ENCODE measurements at places on chromosomes 1 and 21.

GRCh38 chr1:209884665-209885117 is 53.3 kb upstream of the SYT14 start:
- DNase-seq = no peak

- DNase-seq = no peak
These were observed 481.2 kb upstream of the NR5A2 start for GRCh38 chr1:199546323-199546722.

- no peak for DNase-seq
These were observed 1157.6 kb upstream of the ADGRL4 start for GRCh38 chr1:80164150-80164549.

- DNase-seq = no peak
These were observed 21.2 kb upstream of the ELK4 start for GRCh38 chr1:205652984-205653383.

- DNase-seq = no peak
These were observed 10.1 kb upstream of the SERBP1 start for GRCh38 chr1:67440339-67440738.

- no peak for DNase-seq
These were observed 29.3 kb upstream of the BCAS2 start for GRCh38 chr1:114610546-114611245.

DNA sequence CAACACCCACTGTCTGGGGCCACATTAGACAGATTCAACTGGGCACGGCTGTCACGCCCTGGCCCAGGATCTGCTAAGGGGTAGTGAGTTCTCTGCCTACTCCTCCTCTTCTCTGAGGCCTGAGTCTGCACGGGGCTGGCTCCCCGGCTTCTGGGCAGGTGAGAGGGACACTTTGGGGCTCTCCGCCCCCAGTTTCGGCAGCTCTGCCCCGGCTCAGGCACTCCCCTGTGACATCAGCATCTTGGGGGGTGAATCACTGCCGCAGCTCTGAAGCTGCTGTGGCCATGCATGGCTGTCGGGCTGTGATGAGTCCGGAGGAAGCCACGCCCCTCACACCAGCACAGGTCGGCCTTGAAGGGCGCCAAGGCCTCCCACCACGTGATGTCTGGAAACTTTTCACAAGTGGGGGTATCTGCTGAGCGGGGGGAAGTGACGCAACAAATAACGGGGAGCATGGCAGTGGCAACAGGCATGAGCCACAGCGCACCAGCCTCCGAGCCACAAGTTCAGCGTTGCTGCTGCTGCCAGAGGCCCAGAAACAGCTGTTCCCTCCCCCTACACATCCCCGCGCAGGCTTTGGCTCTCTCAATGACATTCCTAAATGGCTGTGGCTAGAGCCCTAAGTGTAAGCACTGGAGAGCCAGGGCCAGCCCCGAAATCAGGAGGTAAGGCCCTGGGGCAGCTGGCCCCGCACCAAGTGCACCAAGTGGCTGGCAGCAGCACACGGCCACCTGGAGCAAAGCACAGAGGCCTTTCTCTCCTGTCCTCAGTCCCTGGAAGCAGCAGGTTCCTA is 26.3 kb downstream of the ZBTB17 start:
- DNase-seq = peak; percentile 73

GRCh38 chr1:89147678-89148658 is 22.1 kb upstream of the GBP2 start:
- DNase-seq = no peak

- no peak for DNase-seq
These were observed 12.3 kb upstream of the HSD11B1 start for GRCh38 chr1:209692296-209692695.

- DNase-seq = no peak
These were observed 63.9 kb upstream of the ACTRT2 start for GRCh38 chr1:2957329-2957728.

GRCh38 chr1:154471304-154471703 is 30.7 kb upstream of the TDRD10 start:
- DNase-seq = no peak

DNA sequence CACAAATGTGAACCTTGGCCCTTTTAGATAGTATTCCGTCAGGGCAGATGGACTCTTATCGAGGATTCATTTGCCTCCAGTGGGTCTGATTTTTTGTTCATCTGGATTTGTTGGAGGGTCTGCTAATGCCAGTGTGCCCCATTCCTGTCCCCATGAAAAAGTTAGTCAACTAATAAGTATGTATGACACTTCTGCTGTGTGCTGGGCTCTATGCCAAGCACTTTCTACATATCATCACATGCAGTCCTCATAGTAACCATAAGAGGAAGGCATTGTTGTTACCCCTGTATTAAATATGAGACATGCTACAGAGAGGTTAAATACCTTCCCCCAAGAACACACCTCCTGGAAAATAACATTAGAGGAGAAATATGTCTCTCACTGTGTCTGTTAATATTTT is 46.6 kb upstream of the MAB21L3 start:
- no peak for DNase-seq

GRCh38 chr1:84141182-84142003 is 2.7 kb upstream of the PRKACB start:
- DNase-seq = no peak

GRCh38 chr1:232590744-232591082 is 39.2 kb downstream of the SIPA1L2 start:
- no peak for DNase-seq

- no peak for DNase-seq
These were observed 11.9 kb upstream of the NIBAN1 start for GRCh38 chr1:184986250-184986649.

DNA sequence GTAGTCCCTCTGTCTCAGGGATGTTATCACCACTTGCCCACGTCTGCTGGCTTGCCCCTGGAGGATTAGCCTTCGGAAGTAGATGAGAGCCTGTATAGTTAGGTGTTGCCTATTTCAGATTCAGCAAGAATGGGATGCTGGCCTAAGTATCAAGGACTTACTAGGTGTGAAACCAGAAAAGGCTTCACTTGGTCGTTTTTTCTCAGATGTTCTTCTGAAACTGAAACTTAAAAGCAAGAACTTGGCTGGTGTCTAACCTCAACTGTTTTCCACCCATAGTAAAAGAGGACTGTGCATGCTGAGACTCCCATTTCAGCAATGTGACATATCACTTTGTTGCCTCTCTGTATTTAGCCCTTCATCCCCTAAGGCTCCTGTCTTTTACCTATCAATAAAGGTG is 67.0 kb upstream of the LRRC53 start:
- DNase-seq = no peak

GRCh38 chr1:76635784-76636183 is 231.5 kb upstream of the ST6GALNAC5 start:
- DNase-seq = no peak

- no peak for DNase-seq
These were observed 3.1 kb upstream of the ZBTB8A start for GRCh38 chr1:32536117-32536516.

DNA sequence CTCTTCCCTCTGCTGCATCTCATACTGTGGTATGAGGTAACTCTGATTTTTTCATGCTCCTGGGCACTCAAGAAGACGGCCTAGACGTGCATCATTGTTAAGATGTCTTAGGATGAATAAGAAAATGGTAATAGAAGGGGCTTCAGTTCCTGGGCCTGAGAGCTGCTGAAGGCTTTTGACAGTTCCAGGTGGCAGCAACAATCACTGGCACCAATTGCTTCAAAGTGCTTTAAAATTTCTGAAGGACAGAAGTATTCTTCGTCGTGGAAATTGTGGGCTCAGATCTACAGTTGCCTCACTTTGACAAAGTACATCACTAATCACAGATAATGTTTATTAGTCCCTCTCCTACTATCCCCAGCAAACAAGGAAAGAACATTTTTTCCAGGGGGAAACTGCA is 536.6 kb upstream of the CAMK1G start:
- no peak for DNase-seq

- DNase-seq = no peak
These were observed at the start of gene GJA4 for GRCh38 chr1:34792868-34793727. Gene GJA4, plus strand, starts transcription at chr1:34792999. Its CDS starts 1,215 bp downstream, at chr1:34794214.

DNA sequence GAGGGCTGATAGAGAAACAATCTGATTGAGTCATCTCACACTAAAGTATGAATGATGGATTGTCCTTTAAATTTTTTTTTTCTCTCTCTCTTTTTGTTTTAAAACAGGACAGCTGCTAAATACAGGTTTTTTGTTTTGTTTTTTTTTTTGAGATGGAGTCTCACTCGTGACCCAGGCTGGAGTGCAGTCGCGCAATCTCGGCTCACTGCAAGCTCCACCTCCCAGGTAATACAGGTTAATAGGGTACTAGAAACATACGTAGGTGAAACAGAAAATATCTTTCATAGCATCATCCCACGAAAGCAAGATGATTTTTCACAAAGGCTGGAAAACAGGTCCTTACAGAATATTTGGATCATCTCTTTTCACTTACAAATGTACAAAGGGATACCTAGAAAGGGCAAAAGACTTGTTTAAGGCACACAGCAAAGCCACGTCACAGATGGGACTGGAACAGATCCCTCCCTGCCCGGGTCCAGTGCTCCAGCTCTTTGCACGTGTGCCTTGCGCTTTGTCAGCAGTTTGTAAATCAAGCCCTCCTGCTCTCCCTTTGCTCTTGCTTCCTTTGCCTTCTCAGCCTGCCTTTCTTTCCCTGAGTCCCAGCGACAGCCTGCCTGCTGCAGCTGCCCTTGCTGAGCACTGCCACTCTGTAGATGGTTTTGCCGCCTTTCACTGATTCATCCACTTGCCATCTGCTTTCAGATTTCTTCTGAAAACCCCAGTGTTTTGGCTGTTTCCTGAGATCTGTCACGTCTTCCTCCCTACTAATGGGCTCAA is 171.3 kb upstream of the BEND5 start:
- DNase-seq = no peak

- DNase-seq = no peak
These were observed 408.1 kb upstream of the USP24 start for GRCh38 chr1:55623311-55623710.

DNA sequence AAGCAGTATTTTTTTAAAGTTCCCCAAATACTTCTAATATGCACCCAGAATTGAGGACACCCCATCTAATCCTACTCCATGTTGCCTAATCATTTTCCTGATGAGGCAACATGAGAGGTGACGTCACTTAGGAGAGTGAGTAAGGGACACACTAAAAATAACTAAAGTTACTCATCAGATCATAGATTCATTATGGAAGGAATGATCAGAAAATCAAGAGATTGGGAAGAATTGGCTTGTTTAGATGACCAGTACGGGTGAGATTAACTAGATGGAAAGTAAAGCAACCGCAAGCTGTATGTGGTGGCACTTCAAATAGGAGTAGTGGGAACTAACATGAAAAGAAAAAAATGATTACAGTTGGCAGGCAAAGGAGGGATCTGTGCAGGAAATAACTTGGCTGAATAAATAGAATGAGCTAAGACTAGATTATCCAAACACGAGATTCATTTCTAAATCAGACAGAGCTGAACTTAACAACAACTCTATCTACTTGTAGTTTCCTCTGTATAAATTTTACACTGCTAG is 61.4 kb upstream of the CXADR start:
- DNase-seq = no peak

DNA sequence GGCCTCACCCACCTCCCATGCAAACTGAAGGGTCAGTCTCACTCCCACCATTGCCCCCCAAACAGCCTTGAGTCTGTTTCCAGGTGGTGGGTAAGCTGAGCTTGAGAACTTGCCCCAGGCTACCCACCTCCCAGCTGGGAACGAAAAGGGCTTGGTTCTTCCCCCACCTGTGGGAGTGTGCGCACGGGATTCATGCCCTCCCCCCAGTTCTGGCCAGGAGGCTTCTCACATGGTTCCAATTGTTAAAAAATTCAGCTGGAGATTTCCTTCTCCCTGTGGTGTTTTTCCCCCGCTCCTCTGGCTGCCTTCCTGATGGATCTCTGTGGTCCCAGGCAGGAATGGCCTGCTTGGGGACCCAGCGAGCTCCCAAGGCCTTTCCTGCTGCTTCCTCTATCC is 81.8 kb upstream of the C21orf91 start:
- DNase-seq = no peak
